ENCODE measurements at places on chromosomes 16 and 17.
A peak's percentile ranks its signal among the peaks of the same experiment; 100 is the strongest.

GRCh38 chr17:72350073-72350472 is 229.3 kb downstream of the SOX9 start:
- DNase-seq: no peak

GRCh38 chr16:57108432-57108831 is 16.0 kb downstream of the CPNE2 start:
- DNase-seq: no peak

DNA sequence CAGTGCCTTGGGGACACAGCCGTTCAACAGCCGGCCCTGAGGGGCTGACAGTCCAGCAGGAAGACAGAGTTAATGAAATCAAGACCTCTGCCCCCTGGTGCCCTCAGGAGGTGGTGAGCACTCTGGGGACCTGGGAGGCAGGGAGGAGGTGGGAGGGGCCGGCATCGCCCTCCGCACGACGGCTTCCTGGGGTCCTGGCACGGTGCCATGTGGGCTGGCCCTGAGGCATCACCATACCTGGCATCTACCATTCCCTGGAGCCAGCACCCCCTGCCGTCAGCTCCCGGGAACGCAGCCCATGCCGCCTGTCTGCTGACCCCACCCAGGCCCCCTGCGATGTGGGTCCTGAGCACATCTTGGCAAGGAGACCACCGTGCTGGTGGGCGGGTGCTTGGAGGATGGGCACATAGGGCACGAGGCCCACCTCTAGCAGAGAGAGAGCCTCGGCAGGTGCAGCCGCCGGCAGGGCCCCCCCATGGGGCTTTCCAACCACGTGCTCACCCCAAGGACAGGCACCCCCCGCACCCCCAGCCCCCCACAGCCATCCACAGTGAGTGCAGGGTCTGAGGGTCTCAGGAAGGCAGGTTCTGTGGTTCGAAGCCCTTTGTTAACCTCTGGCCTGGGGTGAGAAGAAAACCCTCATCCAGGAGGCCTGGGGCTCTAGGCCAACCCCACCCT is 52.5 kb downstream of the ZFPM1 start:
- DNase-seq: no peak

DNA sequence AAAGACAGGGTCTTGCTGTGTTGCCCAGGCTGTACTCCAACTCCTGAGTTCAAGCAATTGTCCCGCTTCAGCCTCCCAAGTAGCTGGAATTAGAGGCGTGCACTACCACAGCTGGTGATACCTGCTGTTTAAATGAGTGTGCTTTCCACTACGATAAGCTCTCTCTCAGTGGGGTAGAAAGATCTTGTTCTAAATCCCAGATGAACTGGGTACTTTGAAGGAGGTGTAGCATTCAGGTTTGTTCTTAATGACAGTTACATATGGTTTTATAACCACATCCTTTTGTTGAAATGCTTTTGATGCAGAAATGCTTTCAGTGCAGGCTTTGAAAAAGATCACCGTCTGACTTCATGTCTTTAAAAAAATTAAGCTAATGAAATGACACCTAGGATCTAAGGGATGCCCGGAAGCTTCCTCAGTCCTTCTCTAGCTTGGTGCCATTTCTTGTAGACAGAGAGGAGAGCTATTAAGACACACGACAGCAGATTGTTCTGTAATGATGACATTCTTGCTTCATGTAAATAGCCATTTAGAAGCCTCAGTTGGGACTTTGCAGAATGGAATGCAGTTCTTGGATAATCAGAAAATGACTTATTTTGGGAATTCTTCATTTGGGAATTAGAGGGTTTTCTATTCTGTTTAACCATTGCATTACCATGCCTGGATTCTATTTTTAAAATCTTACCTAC is 19.5 kb downstream of the PMM2 start:
- DNase-seq: no peak

- no peak for DNase-seq
These were observed 44.4 kb downstream of the YPEL2 start for GRCh38 chr17:59375857-59376256.

DNA sequence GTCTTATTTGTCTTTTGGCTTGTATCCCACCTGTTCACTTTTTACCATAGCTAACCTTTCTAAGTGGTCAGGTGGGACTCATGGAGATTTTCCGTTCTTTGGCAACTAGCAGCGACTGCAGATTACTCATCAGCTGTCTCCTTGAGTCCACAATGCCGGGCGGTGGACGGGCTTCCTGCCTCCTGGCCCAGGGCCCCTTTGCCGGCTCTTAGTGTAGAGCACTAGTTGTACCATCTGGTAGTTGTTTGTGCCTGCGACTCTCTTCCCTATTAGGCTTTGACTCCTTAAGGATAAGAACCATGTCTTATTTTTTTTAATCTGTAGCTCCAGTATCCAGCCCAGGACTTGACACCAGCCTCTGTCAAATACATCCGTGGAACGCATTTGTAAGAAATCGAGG is 399.9 kb downstream of the WWOX start:
- no peak for DNase-seq

DNA sequence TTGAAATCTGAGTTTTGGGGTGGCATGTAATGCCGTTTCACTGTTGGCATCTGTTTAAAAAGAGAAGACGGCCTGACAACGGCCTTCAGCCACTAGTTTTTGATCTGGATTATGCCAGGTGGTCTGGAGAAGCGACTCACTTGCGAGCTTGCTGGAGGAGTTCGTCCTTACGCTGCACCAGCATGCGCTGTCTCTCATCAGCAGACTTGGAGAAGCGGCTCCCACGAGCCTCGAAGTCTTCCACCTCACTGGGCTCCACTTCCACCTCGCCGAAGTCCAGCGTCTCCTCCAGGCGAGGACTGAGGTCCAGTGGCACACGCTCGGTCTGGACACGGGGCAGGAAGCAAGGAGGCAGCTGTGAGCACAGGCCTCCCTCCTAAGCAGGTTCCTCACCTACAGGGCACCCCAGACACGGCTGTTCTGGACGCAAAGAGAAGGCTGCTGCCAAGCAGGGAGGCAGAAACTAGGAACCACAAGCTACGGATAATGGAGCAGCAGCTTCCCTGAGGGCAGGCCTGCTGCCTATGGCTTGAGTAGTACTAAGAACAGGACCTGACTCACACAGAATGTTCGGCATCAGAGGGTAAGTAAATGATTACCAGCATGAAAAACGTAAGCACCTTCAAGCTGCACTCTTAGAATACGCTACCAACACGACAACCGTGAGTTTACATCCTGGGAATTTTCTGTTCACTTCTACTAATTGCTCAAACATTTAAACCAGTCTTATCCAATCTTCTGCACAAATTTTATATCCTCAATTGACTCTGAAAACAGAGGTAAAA is 61.4 kb downstream of the AMFR start:
- no peak for DNase-seq

DNA sequence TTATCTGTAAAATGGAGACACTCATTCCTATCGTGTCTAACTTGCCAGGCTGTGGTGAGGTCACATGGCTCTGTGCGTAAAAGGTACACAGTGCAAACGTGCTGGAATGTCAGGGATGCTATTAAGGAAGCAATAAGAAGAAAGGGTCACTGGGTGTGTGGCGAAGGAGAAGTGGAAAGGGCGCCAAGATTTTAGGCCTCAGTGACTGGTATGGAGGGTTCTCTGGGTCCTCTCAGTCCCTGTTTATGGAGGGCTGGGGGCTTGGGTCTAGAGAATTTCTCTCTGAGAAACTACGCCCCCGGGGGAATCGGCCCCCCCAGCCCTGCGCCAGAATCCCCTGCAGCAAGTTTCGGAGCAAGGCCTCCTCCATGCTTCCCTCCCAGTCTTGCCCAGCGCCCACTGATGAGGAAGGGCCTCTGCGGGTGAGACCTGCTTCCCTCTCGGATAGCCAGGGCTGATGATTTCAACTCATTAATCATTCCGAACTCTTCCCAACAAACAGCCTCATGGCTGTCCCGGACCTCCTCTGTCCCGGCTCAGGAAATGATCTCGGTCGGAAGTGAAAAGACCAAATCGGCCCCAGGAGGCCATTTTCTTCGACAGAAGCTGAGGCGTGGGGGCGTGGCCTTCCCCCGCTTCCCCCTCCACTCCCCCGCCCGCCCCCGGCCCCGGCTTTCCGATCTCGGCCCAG is 1.2 kb upstream of the HEXIM1 start:
- DNase-seq: peak; percentile 83

DNA sequence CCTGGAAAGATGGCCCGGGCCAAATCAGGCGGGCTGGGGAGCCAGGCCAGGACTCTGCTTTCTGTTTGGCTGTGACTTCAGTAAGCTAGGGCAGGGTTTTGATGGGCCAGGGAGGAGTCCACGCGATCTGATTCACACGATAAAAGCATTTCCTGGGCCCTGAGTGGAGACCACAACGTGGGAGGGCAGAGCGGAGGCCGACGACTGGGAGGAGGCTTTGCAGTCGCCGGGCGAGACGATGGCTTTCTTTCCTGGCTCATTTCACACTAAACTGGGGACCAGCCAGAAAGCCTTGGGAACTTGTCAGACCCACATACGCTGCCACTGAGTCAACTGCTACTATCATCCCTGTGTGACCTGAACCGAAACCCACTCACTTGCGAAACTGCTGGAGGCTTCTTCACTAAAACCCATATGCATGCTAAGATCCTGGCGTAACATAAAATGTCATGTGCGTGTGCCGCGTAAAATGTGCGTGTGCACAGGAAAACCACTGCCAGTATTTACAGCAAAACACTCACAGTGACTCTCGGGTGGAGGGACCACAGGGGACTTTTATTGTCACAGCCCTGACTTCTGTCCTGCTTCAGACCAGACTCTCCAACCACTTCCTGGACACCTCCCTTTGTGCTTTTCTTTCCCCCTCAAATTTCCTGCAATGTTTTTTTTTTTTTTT is 14.2 kb upstream of the RHBDF2 start:
- DNase-seq: peak; percentile 93

DNA sequence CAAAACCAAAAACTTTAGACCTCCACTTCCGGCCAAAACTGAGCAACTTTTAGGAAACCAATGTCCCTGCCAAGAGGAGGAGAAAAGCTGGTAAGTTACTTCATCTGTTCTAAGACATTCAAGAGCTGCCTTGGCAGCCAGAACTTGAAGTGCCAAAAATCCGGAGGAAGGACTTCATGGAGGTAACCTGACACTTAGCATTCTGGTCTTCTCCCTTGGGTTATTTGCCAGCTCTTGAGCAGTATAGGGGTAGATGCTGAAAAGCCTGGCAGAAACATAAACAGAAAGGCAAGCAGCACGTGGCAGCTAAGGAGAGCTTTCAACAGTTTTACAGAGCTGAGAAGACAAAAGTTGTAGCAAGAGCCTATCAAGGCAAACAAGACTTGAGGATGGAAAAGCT is 53.2 kb downstream of the CDYL2 start:
- no peak for DNase-seq

- no peak for DNase-seq
These were observed 14.9 kb upstream of the MMD start for GRCh38 chr17:55436224-55437158.

- peak; percentile 89 for DNase-seq
These were observed 121.3 kb upstream of the GSE1 start for GRCh38 chr16:85491798-85492294.

All from posterior vena cava (tissue), 2 donors.